ENCODE measurements at places on chromosomes 1 and 21. TPM values are rescaled to one million over a fixed set of nuclear protein-coding genes. Genes with fewer than 3 reads are reported as not detected.

DNA sequence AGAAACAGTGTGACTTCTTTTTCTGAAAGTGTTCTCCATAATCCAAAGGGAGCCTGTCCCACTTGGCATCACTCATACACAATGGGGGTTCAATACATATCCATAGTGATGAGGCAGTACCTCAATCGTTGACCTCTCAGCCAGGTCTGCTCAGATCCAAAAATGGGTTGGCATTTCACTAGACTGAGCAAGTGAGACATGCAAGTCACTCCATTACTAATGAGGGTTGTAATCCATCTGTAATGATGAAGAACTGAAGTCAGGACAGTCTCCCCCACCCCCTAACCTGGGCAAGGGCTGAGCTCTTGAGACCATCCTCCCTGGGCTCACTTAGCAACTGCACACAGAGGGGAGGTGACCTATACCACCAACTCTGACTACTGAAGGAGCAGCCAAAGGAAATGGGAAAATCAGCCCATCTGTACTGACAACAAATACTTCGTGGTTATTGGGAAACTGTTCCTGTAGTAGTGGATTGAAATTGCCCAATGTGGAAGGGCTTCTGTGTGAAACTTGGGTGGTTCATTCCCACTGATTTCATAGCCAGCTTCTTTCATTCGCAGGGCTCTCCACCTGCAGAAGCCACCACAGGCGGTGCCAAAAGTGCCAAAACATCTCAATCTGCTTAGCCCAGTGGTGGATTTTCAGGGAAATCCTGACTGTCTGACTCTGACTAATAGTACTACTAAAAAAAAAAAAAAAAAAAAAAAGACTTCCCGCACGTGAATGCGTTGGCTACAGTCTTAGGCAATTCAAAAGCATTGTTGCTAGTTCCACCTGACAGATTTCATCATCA is 5.0 kb downstream of the NGF start:
- peaks cover 7% of the 10 kb centered on the region for H3K4me1 ChIP-seq
- no peak overlapping the region for H3K4me3 ChIP-seq
- peak overlapping the region; percentile 65 for H3K27ac ChIP-seq
- no peaks in the 10 kb centered on the region for H3K36me3 ChIP-seq

DNA sequence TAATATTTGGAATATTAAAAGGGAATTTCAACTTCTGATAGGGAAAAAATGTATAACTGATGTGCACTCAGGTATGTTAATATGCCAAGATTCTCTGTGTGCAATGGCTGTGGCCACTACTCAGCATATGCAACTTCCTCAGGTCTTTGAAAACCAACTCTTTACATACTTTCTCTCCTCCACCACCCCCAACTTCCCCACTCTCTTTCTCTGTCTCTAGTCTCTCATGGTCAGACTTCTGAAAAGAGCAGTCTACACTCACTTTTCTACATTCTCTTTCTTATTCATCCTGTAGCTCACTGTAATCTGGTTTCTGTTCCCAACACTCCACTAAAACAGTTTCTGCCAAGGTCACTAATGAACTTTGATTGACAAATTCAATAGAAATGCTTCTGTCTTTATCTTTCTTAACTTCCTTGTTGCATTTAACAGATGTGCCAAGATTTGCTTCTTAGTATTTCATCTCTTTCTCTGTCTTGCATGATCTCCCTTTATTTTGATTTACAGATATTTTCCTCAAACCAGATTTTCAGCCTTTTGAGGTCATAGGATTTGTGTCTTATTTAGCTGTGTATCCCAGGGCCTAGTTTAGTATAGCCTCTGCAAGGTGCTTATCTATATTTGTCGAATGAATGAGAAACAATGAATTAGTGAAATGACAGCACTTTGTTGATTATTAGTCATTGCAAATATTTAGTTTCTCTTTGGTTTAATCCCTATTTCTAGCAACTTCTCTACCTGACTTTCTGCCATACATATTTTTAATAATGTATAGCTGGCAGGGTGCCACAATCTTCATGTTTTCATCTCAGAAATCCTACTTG is 168.9 kb downstream of the LMO4 start:
- H3K27ac ChIP-seq: no peak overlapping the region
- H3K4me1 ChIP-seq: no peaks in the 10 kb centered on the region
- DNase-seq: no peak
- no peaks in the 10 kb centered on the region for H3K36me3 ChIP-seq
- H3K27me3 ChIP-seq: no peaks in the 10 kb centered on the region
- H3K4me3 ChIP-seq: no peak overlapping the region

DNA sequence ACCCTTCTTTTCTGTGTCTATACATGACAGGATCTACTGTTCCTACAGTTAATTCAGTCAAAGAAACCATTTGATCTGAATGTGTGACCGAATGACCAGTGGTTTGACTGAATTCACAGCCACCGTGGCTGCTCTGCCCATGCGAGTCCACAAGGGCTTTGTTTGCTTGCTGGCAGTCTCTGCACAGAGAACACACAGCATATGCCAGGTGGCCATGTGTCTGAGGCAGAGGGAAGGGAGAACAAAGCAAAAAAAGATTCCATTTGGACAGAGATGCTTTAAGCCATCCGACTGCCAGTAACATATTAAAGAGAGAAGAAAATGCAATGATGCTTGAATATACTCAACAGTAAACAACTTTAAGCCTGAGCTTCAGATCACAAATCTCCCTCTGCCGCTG is 737.8 kb upstream of the CXADR start:
- DNase-seq: no peak
- no peak overlapping the region for H3K4me3 ChIP-seq
- no peak overlapping the region for H3K27ac ChIP-seq
- no peaks in the 10 kb centered on the region for H3K36me3 ChIP-seq
- no peaks in the 10 kb centered on the region for H3K27me3 ChIP-seq

- no peak overlapping the region for H3K27ac ChIP-seq
- H3K4me1 ChIP-seq: no peaks in the 10 kb centered on the region
- no peak overlapping the region for H3K4me3 ChIP-seq
- H3K27me3 ChIP-seq: no peaks in the 10 kb centered on the region
Measured at GRCh38 chr1:200907611-200908097, 13.0 kb downstream of the INAVA start.

GRCh38 chr1:62784509-62785365 is 805 bp downstream of the ATG4C start:
- H3K36me3 ChIP-seq: no peaks in the 10 kb centered on the region
- peak overlapping the region; percentile 87 for H3K4me3 ChIP-seq
- H3K27me3 ChIP-seq: no peaks in the 10 kb centered on the region
- H3K27ac ChIP-seq: peak overlapping the region; percentile 93

- no peaks in the 10 kb centered on the region for H3K27me3 ChIP-seq
- no peaks in the 10 kb centered on the region for H3K36me3 ChIP-seq
- no peak for DNase-seq
- H3K27ac ChIP-seq: no peak overlapping the region
- no peak overlapping the region for H3K4me3 ChIP-seq
- peaks cover 10% of the 10 kb centered on the region for H3K4me1 ChIP-seq
Measured at GRCh38 chr1:176694713-176695112, 231.7 kb downstream of the PAPPA2 start.

DNA sequence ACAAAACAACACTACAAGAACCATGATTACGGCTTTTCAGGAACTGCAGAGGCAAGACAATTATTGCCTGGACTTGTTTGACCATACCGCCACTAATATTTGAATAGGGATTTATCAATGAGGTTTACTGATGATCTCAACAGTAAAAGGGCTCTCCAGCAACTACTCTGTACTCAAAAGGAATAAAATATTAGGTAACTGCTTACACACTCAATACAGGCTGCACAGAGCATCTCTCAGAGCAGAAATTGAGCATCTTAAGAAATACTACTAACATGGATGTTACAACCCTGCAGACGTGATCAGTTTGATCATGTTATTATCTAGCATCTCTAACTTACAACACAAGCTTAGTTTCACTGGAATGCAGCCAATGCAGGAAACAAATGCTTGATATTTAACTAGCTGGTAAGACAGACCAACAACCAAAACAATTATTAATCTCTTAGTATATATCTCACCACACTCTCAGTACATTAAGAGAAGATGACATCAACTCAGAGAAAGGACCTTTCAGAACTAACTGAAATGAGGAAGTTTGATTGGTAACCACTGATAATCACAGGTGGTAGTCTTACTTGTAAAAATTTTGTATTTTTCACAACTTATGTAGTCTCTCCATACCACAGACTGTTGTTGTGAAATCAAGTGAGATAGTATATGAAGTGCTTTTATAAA is 52.2 kb downstream of the PUM1 start:
- H3K27me3 ChIP-seq: no peaks in the 10 kb centered on the region
- no peaks in the 10 kb centered on the region for H3K36me3 ChIP-seq
- no peak overlapping the region for H3K4me3 ChIP-seq
- H3K4me1 ChIP-seq: peaks cover 89% of the 10 kb centered on the region

- H3K4me1 ChIP-seq: no peaks in the 10 kb centered on the region
- no peaks in the 10 kb centered on the region for H3K27me3 ChIP-seq
- no peak overlapping the region for H3K4me3 ChIP-seq
- no peak for DNase-seq
- H3K36me3 ChIP-seq: peaks cover 5% of the 10 kb centered on the region
Measured at GRCh38 chr1:8790987-8791386, 26.5 kb downstream of the RERE start.

The PLA2G2F gene
- total RNA-seq: not detected

The CAP1 gene
- total RNA-seq: 432 TPM

The CELA3A gene
- not detected for total RNA-seq

The CYP4A22 gene
- total RNA-seq: not detected
